ENCODE measurements at places on chromosomes 13 and 19. TPM values are rescaled to one million over a fixed set of nuclear protein-coding genes. Genes with fewer than 3 reads are reported as not detected.

GRCh38 chr19:29674374-29675119, 9.3 kb downstream of the PLEKHF1 start:
- H3K4me1 ChIP-seq, result peaks cover 9% of the 10 kb centered on the region
- no peaks in the 10 kb centered on the region for H3K27me3 ChIP-seq
- no peak overlapping the region for H3K4me3 ChIP-seq
- H3K27ac ChIP-seq, result no peak overlapping the region
- H3K36me3 ChIP-seq, result no peaks in the 10 kb centered on the region
- peak; percentile 8 for DNase-seq

GRCh38 chr13:22161871-22162270, 491.0 kb downstream of the FGF9 start:
- no peak overlapping the region for H3K27ac ChIP-seq
- no peaks in the 10 kb centered on the region for H3K4me1 ChIP-seq
- no peak for DNase-seq
- no peaks in the 10 kb centered on the region for H3K27me3 ChIP-seq
- no peaks in the 10 kb centered on the region for H3K36me3 ChIP-seq
- H3K4me3 ChIP-seq, result no peak overlapping the region

DNA sequence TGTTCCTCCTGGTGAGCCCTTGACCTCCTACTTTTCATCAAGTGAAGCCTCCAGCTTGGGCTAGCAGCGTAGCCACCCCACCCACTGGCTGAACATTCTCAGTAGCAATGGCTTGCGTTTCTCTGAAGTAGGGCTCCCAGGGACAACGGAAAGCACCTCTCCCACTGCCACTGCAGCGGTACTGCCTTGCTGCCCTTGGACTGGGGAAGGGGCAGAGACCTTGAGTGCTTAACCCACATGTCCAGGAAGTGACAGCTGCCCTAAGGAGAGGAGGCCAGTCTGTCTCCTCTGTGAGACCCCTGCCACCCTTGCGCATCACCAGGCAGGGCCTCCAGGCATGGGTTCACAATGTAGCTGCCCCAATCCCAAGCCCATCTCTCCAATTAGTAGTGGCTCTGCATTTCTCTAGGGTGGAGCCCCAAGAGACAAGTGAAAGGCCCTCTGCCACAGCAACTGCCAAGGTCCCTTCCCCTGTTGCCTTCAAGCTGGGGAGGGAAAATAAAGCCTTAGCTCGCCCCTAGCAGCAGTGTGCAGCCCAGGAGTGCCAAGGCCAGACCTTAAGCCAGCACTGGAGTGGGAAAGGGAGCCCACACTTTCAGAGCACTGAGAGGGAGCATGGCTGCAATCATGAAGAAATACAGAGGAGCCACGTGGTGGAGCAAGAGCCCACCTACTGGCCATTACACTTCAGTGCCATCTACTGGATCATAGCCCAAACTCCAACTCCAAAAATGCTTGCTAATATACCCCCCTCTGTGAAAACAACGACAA, 175.9 kb upstream of the TRPC4 start:
- no peaks in the 10 kb centered on the region for H3K27me3 ChIP-seq
- DNase-seq, result no peak
- H3K27ac ChIP-seq, result no peak overlapping the region
- H3K4me1 ChIP-seq, result no peaks in the 10 kb centered on the region
- H3K4me3 ChIP-seq, result no peak overlapping the region
- H3K36me3 ChIP-seq, result no peaks in the 10 kb centered on the region

- H3K27ac ChIP-seq, result peak overlapping the region; percentile 100
- H3K27me3 ChIP-seq, result no peaks in the 10 kb centered on the region
- H3K4me3 ChIP-seq, result peak overlapping the region; percentile 69
Observed at GRCh38 chr19:47111682-47112165, 1.9 kb downstream of the ZC3H4 start.

DNA sequence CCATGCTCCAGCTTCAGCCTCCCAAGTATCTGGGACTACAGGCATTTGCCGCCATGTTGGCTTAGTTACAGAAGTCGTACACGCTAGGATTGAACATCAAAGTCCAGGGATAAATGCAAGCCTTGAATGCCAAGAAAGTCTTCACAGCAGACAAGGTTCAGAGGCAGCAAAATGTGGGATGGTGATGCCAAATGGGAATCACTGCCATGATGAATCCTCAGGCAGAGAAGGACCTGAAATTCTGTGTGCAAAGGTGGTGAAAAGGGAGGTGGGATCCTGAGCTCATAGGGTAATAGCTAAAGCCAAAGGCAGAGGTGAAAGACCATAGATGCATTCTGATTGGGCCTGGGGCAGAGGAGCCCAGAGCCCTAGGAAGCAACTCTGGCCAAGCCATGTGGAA, 79.3 kb upstream of the STK24 start:
- no peak for DNase-seq
- H3K36me3 ChIP-seq, result no peaks in the 10 kb centered on the region

GRCh38 chr13:109740121-109740520, 46.3 kb downstream of the IRS2 start:
- no peak overlapping the region for H3K4me3 ChIP-seq
- no peak overlapping the region for H3K27ac ChIP-seq
- H3K27me3 ChIP-seq, result no peaks in the 10 kb centered on the region
- DNase-seq, result no peak
- H3K4me1 ChIP-seq, result peaks cover 6% of the 10 kb centered on the region
- no peaks in the 10 kb centered on the region for H3K36me3 ChIP-seq

GRCh38 chr13:24860770-24861169, 96.8 kb downstream of the RNF17 start:
- no peak for DNase-seq
- H3K4me1 ChIP-seq, result no peaks in the 10 kb centered on the region
- no peak overlapping the region for H3K4me3 ChIP-seq
- no peaks in the 10 kb centered on the region for H3K36me3 ChIP-seq
- no peaks in the 10 kb centered on the region for H3K27me3 ChIP-seq
- H3K27ac ChIP-seq, result no peak overlapping the region

- H3K4me3 ChIP-seq, result peak within 1 kb of the TSS; percentile 25
- H3K4me1 ChIP-seq, result peaks cover 12% of the 10 kb centered on the region
- H3K27me3 ChIP-seq, result no peaks in the 10 kb centered on the region
- peak within 1 kb of the TSS; percentile 56 for H3K27ac ChIP-seq
Observed at GRCh38 chr19:17847538-17848366, at the start of gene JAK3. JAK3 (minus strand) TSS chr19:17847982; CDS start chr19:17844417, 3,565 bp downstream.

ZNF530 gene
- total RNA-seq, result 4.2 TPM

LRRC25 gene
- total RNA-seq, result 1.8 TPM

Measured in ovary (tissue), 10 donors.